CD8-positive, alpha-beta memory T cell (primary cell): ENCODE measurements at places on chromosomes 7 and 10.

DNA sequence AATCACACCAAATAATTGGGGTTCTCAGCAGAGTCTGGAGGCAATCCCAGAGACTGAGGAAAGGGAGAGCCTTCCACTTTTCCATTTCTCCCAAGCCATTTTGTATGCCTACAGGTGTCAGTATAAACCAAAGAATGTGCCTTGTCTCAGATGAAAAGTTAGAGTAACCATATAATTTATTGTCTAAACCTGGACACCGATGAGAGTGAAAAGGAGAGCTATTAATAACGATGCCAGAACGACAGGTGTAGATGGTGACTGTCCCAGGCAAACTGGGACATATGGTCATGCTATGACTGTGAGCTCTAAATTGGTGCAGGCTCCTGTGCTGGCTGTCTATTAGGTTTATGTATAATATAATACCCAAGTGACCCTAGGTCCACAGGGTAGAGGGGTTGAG, 219.6 kb downstream of the ARHGAP12 start:
- DNase-seq, result no peak

GRCh38 chr10:60901561-60902235, 42.3 kb downstream of the RHOBTB1 start:
- DNase-seq, result no peak

DNA sequence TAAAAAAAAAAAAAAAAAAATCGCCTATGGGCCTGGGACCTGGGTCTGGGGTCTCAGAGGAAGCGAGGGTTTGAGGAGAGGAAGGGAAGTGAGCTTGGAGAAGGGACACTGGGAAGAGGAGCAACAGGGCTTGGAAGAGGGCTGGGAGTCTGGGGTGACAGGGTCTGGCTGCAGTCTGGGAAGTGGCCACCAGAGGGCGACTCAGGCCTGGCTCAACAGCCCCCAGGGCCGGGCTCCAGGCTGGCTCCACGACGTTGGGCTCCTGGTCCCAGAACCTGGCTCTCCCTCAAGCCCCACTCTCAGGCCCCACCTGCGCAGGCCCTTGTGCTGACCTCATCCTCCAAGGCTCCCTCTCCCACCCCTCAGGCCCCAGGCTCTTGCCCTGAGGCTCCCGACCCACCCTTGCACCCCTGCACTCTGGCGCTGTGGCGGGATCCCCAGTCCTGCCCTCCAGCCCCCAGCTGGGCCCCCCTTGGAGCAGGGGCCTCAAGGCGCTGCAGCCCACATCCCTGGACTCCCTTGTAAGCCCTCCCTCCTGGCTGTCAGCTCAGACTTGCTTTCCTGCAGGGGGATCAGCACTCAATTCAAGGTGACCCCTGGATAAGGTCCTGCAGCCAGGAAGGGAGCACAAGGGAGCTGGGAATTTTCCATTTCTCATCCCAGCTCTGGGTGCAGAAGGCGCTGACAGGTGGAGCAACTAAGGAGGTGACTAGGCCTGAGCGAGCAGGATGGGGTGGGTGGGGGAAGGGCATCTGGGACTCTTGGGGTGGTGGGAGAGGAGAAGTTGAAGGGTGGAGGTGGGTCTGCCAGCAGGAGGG, 5.4 kb upstream of the SPACDR start:
- DNase-seq, result peak; percentile 80

GRCh38 chr10:27644307-27644939, 101.2 kb downstream of the MKX start:
- no peak for DNase-seq

- no peak for DNase-seq
Measured at GRCh38 chr7:11818281-11818680, 13.7 kb downstream of the THSD7A start.

DNA sequence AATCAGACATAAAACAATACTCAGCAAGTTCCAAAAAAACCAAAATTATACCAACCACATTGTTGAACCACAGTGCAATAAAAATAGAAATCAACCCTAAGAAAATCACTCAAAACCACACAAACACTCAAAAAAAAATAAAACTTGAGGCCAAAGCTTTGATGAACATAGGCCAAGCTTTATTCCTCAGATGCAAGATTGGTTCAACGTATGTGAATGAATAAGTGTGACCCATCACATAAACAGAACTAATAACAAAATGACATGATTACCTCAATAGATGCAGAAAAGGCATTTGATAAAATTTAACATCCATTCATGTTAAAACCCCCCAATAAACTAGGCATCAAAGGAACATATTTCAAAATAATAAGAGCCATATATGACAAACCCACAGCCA, 506.1 kb upstream of the FZD8 start:
- no peak for DNase-seq

DNA sequence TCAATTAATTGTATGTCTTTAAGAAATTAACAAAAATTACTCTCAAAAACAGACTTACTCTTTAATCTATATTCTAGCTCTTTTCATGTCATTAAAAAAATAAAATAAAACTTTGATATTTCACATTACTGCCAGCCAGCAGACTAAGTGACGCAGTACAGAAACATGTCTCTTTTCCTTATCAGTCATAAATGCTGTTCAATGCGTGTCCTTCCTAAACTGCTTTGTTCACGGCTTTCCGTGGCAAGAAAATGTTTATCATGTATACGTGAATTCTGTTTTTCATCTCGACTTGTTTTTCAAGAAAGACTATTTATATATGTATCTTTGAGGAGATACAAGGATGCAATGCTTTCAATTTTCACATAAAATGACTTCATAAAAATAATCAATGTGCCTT, 182.4 kb downstream of the DOCK4 start:
- no peak for DNase-seq

DNA sequence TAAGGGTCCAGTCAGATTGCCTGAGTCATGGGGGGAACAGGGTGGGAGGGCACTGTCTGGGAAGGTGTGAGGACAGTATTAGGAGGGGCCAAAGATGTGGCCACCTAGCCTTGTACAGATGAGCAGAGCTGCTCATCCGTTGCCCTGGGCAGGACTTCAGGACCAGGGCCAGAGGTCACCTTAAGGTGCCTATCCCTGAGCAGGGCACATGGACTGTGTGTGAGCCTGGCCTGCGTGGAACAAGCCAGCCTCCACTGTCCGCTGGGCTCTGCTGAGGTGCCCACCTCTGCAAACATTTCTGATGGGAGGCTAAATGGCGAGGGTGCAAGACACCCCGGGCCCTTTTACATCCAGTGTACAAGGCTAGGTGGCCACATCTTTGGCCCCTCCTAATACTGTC, 3.4 kb upstream of the OPN1SW start:
- no peak for DNase-seq

DNA sequence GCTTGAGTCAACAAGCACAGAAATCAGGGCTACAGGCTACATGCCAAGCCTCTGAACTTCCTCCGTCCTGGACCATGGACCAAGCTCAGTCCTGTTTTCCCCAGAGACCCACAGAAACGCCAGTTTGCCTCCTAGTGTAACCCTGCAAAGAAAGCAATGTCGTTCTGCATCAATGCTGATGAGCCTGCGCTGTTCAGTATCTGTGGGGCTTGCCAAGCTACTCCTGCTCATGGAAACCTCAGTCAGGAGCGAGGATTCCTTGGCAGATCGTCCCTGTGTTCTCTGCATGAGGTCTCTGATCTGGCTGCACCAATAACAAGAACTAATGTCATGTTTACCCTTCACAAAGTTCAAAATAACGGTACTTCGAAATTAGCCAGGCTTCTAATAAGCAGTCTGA, 495.5 kb upstream of the C7orf33 start:
- no peak for DNase-seq

DNA sequence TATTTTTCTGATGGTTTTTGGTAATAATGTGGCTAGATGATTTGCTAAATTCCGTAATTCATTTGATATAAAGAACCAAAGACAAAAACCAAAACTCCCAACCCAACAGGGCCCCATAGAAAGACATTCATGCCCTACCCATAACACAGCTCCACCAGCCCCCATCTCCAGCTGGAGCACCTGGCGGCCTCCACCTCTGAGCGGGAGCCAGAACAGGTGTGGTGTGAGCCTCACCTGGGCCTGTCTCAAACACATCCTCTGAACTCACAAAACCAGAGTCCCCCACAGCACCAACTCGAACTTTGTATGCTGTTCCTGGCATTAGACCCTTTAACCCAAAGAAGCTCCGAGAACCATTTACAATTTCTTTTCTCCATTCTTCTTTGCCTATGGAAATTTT, 36.5 kb upstream of the LAMB4 start:
- no peak for DNase-seq
